ENCODE measurements at places on chromosomes 2 and 18.

DNA sequence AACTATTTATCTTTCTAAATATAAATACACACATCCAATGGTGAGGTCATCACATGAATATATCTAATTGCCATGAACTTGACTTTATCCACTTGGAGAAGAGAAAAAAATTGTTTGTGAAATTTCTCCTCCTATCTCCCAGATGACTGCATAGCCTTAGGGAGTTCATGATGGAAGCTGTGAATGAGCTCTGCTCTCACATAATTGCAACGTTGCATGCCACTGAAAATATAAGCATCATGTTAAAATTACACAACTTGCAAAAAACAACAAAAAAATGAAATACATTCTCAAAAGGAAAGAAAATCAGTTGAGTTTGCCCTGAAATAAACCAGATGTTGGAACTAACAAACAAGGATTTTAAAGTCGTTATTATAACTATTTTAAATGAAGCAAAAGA lies 50.6 kb upstream of the OSR1 start:
- DNase-seq = no peak

DNA sequence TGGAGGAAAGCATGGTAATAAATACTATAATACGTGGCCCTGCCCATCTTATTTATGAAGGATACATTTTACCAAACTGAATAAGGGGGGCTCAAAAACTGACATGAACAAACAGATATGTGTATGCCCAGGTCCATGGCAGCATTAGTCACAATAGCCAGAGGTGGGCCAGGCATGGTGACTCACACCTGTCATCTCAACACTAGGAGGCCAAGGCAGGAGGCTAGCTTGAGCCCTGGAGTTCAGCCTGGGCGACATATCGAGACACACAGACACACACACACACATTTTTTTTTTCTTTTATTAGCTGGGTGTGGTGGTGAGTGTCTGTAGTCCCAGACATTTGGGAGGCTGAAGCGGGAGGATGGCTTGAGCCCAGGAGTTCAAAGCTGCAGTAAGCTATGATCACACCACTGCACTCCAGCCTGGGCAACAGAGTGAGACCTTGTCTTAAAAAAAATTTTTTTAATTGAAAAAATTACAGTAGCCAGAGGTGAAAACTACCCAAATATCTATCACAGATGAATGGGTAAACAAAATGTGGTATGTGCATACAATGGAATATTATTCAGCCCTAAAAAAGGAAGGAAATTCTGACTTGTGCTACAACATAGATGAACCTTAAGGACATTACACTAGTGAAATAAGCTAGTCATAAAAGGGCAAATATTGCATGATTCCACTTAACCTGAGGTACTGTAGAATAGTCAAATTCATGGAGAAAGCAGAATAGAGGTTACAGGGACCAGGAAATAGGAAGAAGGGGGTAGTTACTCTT lies 8.0 kb downstream of the ATP8B1 start:
- DNase-seq = no peak

DNA sequence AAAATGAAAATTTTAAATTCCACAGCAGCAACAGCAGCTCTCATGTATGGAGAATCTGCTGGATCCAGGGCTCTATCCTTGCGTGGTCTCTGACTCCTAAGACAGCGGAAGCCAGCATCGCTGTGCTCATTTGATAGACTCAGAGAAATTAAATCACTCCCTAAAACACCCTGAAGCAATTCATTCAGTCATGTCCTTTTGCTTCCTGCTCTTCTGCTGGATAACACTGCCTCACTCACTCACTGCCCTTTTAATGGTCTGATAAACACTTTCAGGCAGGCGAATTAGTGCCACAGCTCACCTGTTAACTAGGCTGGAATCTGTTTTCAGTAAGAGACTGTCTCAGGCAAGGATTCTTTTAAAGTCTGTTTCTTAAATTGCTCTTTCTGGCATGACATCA lies 10.0 kb downstream of the WIPF1 start:
- DNase-seq = no peak

DNA sequence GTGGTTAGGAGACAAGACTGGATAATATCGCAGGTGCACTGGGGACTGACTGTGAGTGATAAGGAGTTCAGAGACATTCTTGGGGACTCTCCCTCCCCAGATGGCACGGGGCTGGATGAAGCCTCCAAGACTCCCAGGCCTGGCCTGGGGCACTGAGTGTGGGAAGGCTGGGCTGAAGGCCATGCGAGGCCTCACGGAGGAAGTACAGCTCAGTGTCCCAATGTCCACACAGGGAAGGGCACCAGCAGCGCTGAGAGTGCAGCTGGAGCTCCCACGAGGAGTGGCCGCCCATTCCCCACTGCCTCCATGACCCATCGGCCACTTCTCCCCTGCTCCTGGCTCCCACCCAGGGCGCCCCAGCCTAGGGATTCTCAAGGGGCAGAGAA lies 6.5 kb downstream of the MFSD2B start:
- DNase-seq = no peak

DNA sequence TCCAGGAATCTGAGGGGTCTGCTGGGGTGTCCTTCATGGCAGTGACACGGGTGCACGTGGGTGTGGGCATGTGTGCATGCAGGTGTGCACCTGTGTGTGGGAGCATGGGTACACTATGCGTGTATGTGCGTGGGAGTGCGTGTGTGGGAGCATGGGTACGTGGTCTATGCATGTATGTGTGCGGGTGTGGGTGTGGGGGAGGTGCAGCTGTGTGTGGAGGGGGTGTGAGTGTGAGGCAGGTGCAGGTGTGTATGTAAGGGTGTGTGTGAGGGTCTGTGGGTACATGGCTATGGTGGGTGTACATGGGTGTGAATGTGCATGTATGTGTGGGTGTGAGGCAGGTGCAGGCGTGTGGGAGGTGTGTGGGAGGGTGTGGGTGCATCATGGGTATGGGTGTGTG lies 36.3 kb downstream of the EIPR1 start:
- no peak for DNase-seq
